Central memory CD4-positive, alpha-beta T cell (primary cell): ENCODE measurements at places on chromosomes 6 and 20.

- DNase-seq: no peak
Observed at GRCh38 chr6:39140556-39141167, 25.7 kb upstream of the SAYSD1 start.

GRCh38 chr20:45630371-45630770 lies 713 bp downstream of the WFDC9 start:
- DNase-seq: no peak

DNA sequence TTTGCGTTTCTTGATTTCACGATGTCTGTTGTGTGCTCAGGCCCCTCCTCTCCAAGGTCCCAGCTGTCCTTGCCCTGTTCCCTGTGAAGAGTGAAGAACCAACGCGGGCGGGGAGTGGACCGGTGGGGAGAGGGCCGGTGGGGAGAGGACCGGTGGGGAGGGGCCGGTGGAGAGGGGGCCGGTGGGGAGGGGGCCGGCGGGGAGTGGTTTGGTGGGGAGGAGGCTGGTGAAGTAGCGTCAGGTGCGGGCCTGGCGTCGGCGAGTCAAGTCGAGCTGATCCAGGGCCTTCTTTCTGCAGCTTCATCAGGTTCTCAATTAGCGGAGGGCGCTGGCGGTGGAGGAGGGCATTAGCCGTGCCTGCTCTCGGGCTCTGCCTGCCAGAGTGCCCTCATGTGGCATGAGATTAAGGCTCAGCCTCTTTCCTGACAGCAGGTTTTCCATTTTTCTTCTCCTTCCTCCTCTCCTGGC lies 21.2 kb upstream of the BHLHE23 start:
- DNase-seq: no peak

DNA sequence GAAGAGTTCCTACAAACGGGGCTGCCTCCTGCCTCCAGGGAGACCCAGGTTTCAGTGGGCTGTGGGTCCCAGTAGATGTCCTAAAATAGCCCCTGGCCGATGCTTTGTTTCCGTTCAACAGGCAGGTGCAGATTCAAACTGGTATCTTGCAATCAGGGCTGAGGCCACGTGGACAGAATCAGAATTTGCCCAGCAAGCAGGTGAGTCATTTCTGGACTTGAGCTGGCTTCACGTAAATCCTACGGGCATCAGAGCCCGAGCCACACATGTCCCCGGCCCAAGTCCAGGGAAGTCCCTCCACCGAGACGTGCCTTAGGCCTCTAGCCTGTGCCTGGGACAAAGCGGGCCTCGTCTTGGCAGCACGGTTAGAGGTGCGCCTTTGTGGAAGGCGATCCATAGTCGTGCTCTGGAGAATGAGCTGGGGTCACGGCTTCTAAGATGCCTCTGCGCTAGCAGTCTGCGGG lies 101.6 kb upstream of the FRMD1 start:
- no peak for DNase-seq

- DNase-seq: no peak
Observed at GRCh38 chr6:12333128-12333527, 43.0 kb downstream of the EDN1 start.

DNA sequence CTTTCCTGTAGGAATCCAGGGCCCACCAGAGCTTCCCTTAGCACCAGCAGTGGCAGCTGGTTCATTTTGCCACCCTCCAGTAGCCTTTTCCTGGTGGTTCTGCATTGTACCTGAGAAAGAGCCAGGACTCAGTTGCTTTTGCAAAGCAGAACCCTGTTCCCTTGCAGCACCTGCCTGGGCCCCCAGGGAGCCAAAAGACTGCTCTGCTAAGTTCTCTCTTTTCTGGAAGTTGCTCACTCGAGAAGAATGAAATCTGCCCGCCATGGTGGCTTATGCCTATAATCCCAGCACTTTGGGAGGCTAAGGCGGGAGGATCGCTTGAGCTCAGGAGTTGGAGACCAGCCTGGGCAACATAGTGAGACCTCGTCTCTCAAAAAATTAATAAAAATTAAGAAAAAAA lies 24.0 kb downstream of the GHRH start:
- DNase-seq: no peak

DNA sequence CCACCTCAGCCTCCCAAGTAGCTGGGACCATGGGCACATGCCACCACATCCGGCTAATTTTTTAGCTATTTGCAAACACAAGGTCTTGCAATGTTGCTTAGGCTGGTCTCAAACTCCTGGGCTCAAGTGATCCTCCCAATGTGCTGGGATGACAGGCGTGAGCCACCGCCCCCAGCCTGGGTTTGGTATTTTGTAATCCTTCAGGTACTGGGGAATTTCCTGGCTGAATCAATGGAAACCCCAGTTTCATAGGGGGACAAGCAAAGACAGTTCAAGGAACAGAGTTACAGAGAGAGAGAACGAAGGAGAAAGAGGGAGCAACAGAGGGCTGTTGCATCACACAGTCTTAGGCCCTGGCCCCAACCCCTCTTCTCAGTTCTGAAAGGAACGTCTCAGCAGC lies 35.7 kb downstream of the RAB44 start:
- no peak for DNase-seq

GRCh38 chr6:32092760-32093497 lies 16.2 kb downstream of the TNXB start:
- no peak for DNase-seq

GRCh38 chr6:13811627-13812358 lies 2.6 kb downstream of the MCUR1 start:
- no peak for DNase-seq

GRCh38 chr6:151179321-151179720 lies 60.4 kb upstream of the AKAP12 start:
- no peak for DNase-seq

DNA sequence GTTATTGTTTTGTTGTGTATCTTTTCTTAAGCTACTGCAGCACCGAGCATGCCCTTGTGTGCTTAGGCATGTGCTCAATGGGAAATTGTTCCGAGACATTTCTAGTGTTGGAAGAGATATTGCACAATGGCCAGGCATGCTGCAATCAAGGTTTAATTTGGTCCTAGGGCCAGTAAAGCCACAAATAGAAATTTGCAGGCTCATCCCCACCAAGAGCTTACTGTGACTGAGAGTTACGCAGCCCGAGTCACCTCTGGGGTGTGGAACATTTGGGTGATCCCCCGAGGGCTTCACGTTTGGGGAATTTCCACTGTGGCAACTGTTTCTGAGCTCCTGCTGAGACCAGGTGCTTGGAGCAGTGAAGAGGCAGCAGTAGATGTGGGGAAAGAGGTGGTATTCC lies 65.8 kb downstream of the ADTRP start:
- DNase-seq: no peak

- DNase-seq: no peak
Observed at GRCh38 chr20:32642257-32643046, 31.3 kb downstream of the C20orf203 start.

GRCh38 chr6:44064089-44064947 lies 62.9 kb downstream of the MRPL14 start:
- no peak for DNase-seq

GRCh38 chr20:46646659-46647380 lies 4.4 kb downstream of the SLC13A3 start:
- no peak for DNase-seq

DNA sequence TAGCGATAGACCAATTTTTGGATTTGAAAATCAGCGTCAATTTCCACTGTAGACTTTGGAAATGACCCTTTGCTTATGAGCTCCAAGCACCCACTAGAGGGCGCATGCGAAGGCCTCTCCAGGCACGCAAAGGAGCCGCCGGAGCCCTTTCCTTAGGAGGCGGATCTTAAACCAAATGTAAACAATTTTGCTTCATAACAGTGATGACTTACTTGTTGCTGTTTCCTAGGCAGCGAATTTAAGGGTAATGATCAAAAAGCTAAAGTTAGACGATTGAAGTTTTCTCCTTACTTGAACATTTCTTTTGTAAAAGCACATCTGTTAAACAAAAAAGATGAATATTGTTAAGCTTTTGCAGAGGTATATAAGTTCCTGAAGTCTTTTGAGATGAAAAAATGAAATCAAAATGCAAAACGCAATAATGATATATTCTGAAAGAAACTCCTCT lies 29.2 kb upstream of the EXOC2 start:
- peak; percentile 53 for DNase-seq

GRCh38 chr20:10861619-10862018 lies 187.8 kb upstream of the JAG1 start:
- DNase-seq: no peak

DNA sequence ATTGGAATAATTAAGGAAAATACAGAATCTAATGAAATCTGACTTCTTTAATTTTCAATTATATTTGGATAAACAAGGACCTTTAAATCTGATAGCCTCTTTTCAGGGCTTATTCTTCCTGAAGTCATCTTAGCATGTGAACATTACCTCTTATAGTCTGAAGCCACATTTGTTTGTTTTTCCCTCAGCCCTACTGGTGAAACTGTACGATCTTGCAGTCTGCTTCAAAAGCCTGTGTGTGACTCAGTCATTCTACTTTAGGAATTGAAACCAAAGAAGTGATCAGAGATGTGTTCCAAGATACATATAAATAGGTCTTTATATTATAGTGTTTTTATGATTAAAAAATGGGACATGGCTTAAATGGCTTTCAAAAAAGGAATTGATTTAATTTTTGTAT lies 67.5 kb downstream of the MACROD2 start:
- DNase-seq: no peak

DNA sequence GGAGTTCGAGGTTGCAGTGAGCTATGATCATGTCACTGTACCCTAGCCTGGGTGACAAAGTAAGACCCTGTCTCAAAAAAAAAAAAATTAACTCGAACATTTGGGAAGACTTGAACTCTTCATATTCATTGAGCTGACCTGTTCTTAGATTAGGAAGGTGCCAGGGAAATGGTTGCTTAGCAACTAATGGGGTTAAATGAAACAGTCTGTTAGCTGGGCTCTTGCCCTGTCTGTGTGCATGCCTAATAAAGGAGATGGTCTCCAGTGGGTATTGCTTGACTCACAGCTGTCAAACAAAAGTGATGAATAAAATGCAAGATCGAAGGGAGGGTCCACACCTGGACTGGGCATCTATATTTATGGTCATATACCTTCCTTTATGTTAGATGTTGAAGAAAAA lies 101.8 kb downstream of the KLHL32 start:
- DNase-seq: no peak

- DNase-seq: no peak
Observed at GRCh38 chr20:14406495-14406894, 69.1 kb upstream of the FLRT3 start.

- no peak for DNase-seq
Observed at GRCh38 chr6:83474309-83474708, 38.0 kb upstream of the PRSS35 start.
